ENCODE measurements at places on chromosomes 3 and 15.

DNA sequence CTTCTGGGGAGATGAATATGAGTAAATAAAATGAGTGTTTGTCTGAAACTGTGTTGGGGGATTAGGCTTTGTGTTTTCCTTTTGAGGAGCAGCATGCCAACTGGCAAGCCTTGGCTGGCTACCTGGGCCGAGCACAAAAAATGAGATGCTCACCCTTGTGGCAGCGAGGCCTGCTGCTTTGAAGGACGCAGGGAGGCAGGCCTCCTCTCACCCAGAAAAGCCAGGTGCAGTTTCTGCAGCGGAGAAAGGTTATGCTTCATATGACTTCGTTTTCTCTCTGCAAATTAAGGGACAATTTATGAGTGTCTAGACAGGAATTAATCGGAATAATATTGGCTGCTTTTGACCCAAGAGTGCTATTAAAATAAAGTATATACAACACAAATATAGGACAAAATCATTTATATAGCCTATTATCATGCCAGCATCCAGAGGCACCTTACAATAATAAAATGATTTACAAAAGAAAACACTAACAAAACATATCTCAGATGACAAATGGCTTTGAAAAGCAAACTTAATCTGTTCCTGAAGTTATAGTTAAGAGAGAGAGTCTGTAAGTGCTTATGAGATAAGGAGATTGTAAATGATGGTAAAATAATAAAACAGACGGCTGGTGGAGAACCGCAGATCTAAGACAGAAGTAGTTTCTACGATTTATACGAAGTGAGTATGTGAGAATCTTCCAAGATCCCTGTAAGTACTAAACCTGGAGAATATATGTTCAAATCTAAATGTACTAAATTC is 682.8 kb upstream of the NR2F2 start:
- no peak for DNase-seq

DNA sequence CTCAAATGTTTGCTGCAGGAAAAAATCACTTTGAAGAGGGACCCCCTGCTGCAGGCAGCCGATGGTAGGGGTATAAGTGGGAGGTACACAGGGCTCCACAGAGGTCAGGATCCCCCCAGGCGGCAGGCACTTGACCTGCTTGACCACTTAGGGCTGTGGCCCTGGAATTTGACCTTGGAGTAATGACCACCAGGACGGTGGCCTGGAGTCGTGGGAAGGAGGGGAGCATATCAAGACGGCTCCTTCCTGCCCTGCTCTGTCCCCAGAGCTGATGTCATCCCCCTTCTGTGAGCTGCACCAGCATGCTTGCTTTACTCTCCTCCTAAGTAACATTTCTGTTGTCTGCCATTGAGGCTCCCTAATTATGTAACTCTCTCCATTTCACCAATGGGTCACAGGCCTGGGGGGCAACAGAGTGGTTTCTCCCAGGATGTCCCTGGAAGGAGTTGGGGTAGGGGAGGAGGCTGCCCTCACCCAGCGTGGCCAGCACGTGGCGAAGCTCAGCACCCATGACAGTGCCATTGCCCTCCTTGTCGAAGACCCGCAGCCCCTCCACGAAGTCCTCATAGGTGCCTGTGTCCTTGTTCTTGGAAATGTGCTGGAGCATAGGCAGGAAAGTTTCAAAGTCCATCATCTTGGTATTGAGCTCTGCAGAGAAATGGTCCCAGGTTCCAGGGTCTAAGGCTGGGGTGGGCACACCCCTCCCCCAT is 4.1 kb downstream of the MYL3 start:
- DNase-seq, result no peak

DNA sequence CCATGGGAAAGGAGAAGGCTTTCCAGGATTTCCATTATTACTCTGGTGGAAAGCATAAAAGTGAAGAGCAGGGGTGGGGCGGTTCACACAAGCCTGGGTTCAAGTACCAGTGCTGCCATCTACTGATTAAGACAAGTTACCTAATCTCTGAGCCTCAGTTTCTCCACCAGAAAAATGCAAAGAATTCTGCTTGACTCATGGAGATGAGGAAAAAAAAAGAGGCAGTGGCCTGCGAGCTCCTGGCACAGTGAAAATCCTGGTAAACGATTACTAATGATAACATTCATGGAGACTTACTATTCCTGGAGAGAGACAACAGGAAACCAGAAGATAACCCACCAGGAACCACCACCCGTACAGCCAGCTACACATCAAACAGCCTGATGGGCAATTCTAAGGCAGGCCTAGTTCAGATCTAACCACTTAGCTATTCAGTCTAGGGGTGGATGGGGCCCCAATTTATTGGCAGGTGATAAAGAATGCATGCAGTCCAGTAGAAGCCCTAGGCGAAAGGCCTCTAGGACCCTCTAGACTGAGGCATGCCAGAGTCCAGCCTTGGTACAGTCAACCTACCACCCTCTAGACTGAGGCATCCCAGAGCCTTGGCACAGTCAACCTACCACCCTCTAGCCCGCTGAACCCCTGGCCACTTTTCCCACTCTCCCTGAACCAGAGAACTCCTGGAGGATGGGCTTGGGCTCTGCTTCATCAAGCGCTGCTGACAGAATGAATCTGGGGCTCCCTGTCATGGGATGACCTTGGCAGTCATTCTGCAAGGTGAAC is 2.5 kb downstream of the AMOTL2 start:
- DNase-seq, result peak; percentile 16

DNA sequence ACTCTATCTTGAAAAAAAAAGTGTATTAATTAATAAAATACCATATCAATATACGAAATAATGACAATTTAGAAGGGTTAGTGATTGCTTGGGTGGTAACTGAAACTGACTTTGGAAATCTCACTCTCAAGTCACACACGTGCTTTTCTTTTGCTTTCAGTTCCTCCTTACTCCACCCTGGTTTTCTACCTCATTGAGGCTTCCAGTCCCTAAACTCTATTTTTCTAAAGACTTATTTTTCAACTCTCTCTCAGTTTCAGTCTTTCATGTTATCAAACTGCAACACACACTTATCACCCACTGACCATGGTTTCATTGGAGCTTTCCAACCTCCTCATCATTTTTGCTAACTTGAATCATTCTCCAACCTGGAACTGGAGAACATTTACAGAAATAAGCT is 23.5 kb downstream of the IL12A start:
- no peak for DNase-seq

DNA sequence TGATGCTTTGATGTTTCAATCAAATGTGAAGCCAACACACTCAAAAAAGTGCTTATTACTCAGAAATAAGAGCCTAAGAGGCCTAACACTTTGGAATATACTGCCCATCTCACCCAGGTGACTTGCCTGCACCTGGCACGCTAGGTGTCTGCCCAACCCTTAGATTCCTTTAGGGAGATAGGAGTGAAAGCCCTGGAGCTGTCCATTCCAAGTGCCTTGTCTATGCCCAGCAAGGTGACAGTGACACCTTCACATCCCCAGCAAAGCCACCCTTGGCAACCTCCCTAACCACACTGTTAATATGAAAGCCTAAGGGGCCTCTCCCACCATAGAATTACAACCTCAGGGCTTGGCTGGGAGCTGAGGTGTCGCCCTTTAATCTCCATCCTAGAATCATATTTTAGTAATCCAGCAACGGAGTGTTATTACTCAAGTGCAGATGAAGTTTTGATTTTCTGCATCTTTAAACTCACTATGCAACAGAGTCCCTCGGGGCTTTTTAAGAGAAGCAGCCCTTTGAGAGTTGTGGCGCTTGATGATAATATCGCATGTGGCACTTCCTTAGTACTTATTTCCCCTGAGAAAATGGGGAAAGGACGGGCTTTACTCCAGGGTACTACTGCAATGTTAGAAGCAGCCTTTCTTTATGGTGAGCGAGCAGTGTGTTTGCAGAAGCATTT is 24.8 kb downstream of the ATP10A start:
- DNase-seq, result no peak

GRCh38 chr15:35496585-35496984 is 49.4 kb downstream of the DPH6 start:
- no peak for DNase-seq

GRCh38 chr3:18489939-18490338 is 64.8 kb upstream of the SATB1 start:
- no peak for DNase-seq

DNA sequence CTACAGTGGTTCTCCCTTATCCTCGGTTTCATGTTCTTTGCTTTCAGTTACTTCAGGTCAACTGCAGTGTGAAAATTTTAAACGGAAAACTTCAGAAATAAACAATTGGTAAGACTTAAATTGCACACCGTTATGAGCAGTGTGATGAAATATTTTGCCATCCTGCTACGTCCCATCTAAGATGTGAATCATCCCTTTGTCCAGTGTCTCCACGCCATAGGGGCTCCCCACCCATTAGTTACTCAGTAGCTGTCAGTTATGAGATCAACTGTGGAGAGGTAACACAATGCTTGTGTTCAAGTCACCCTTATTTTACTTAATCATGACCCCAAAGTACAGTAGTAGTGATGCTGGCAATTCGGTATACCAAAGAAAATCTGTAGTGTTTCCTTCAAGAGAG is 47.4 kb downstream of the TJP1 start:
- no peak for DNase-seq

DNA sequence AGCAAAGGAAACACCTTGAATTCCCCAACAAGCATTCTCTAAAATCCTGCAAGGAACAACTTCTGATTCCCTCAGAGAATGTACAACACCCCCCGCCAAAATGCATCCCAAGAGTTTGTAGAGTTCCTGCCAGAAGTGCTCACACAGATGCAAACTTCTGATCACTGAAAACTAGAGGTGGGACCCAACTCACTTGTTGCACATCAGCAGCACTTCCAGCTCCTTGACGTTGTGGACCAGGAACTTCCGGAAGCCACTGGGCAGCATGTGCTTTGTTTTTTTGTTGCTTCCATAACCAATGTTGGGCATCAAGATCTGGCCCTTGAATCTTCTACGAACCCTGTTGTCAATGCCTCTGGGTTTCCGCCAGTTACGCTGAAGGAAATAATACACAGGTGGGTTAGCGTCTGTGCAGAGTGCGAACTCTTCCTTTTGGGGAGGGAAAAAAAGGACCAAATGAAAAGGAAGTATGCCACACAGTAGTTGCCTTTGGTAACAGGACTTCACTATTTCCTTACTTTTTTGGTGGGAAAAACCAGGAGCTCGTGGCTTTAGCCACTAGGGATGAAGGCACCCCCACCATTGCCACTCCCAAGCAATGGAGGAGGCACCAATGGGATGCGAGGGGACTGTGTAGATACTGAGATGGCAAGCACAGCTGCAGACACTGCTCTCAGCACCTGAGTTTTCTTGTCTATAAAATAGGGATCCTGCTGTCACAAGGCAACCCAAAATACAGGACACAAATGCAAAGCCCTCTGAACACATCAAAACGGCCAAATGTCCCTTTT is 2.0 kb downstream of the RPL32 start:
- no peak for DNase-seq

GRCh38 chr3:160129459-160130061 is 95.7 kb upstream of the C3orf80 start:
- DNase-seq, result no peak

DNA sequence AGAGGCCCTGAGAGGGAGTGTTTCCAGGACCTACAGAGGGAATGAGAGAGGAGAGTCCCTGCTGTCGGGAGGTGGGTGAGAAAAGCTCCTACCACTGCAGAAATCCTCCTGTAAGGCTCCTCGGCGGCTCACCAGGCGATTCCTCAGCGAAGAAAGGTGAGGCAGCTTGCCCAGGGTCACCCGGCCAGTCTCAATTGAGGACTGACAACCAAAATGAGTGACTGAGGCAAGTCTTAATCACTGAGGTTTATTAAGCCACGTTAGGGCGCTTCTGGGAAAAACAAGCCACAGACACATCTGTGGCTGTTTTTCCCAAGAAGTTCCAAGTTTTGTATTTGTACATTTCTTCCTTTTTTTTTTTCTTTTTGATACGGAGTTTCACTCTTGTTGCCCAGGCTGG is 48.5 kb downstream of the ZDHHC19 start:
- no peak for DNase-seq

DNA sequence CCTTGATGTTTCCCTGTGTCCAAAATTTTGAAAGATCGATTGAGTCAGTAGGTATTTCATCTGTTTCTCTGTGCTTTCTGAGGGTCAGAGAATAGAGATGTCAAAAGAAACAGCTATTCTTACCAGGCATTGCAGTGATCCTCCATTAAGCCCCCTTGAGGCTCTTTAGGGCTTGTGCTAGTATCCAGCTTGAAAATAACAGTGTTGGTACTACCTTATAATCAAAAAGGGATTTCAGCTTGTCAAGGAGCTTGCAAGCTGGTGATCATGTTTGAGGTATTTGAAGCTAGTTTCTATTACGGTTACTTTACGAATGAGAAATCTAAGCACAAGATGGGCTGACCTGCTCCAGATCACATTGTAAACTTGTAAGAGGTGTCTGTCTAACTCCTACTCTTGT is 103.4 kb downstream of the EDEM1 start:
- no peak for DNase-seq

DNA sequence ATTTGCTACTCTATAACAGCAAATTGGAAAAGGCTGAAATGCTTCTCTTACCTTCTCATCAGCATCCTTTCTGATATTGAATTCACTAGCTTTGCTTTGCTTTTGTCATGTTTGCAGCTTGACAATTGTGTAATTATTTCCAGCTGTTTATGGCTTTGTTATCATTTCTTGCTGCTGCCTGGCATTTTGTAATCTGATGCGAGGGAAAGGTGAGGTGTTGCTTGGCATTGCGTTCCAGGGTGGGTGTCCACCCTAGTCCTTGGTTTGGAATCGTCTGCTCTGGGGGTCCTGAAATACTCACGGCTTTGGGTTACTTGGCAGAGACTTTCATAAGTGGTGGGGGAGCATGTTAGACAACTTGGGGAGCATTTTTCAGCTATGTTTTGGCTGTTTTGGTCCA is 2.9 kb downstream of the CACNA2D3 start:
- DNase-seq, result no peak

DNA sequence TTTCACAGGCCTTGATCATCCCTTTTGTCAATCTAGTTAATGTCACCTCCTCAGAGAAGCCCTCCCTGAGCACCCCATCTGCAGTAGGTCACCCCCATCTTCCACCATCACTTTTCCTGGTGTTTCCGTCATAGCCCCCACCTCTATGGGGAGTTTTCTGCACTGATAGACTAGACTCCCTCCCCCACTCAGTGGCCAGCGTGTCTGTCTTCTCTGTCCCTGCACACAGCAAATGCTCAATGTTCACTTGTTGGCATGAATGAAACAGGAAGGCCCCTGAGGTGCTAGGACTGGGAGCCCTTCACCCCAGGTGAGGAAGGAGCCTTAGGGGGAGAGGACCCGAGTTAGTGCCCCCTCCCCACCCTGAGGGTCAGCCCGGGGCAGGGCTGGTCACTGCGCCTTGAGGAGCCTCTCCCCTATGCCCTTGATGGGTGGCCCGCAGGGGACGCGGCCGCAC is 15.8 kb upstream of the FANCD2 start:
- DNase-seq, result no peak

DNA sequence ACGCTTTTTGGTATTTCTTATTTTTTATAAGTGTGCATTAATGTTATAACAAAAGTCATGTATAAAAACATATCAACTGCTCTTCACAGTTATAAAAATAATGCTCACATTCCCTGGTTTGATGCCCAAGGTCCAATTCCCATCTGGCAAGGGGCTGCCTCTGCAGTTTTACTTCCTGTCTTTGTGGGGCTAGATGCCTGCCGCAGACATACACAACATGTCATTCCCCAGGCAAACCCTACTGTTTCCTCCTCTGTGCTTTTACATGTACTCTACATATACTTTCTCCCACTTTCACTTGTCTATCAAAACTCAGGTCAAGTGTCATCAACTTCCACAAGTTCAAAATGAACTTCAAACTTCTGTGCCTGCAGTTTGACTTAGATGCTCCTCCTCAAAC is 60.5 kb upstream of the ETV5 start:
- DNase-seq, result no peak

GRCh38 chr15:29208352-29208751 is 61.3 kb downstream of the NSMCE3 start:
- peak; percentile 43 for DNase-seq

GRCh38 chr15:86919581-86919980 is 839.9 kb downstream of the AGBL1 start:
- no peak for DNase-seq

GRCh38 chr3:31911643-31912042 is 69.4 kb downstream of the OSBPL10 start:
- no peak for DNase-seq

All from right hindlimb (tissue), 1 donor.